ENCODE measurements at places on chromosomes 6 and 20.

DNA sequence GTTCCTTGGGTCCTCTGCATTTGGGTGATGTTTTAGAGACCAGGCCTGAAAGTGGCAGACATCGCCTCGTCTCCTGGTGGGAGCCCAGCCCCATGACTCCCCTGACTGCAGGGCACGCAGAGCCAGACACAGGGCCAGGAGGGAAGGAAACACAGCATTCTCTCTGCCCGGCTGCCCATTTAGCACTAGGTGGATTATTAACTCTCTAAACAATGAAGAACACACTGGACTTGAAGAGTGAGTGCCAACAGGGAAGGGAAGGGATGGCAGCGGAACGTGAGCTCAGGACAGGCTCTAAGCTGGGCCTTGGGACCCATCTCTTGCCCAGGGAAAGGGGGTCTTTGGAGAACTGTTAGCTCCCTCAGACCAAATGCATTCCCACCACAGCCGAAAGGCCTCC is 80.4 kb downstream of the TBXT start:
- no peak for DNase-seq

- DNase-seq: no peak
Measured at GRCh38 chr6:34514593-34515472, 41.3 kb downstream of the SPDEF start.

GRCh38 chr6:3798055-3798919 is 46.8 kb upstream of the PXDC1 start:
- no peak for DNase-seq

DNA sequence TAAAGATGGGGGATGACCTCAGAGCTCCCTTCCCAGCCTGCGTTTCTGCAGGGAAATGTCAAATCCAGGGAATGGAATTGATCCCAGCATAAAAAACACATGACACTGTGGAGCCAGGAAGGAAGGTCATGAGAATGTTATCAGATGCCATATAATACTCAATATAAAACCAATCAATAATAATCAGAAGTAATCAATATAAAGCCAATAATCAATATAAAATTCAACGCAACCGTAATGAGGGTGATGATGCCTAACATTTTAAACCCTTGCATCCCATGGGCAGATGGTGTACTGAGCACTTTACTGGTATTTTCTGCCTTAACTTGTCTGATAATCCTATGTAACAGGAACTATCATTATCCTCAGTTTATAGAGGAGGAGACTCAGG is 30.1 kb upstream of the SULF2 start:
- no peak for DNase-seq

GRCh38 chr6:14309516-14309915 is 191.9 kb downstream of the CD83 start:
- DNase-seq: no peak

DNA sequence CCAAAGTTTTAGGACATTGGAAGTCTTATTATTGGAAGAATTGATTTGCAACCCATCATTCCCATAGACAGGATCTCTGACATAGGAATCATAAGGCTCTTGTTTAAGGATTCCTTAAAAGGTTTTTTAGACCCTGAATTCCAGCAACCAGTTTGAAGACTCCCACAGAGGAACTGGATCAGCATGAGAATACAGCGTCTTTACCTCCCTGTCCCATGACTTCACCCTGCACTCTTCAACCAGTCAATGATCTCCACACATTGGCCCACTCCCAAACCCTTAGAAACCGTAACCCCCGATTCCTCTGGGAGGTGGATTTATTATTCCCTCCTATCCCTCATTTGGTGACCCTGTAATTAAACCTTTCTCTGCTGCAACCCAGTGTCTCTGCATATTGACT is 150.7 kb upstream of the PLCB4 start:
- no peak for DNase-seq

- DNase-seq: peak; percentile 16
Measured at GRCh38 chr6:127582777-127583462, 5.9 kb downstream of the C6orf58 start.

DNA sequence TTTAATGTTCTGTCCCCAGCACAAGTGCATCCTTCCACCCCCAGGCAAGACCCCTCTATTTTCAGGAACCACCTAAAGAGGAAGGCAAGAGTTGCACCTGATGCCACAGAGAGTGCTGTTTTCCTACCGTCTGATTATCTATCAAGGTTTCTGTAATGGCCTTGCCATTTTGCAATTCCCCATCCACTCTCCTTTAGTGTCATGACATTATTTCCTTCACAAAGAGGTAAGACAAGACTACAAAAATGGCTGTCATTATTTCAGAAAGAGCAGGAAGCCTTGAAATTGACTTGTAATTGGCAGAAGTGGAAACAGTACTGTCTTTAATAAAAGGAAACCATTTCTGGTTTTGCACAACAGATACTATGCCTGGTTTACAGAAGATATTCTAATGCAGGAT is 426.7 kb downstream of the PTPRT start:
- no peak for DNase-seq

DNA sequence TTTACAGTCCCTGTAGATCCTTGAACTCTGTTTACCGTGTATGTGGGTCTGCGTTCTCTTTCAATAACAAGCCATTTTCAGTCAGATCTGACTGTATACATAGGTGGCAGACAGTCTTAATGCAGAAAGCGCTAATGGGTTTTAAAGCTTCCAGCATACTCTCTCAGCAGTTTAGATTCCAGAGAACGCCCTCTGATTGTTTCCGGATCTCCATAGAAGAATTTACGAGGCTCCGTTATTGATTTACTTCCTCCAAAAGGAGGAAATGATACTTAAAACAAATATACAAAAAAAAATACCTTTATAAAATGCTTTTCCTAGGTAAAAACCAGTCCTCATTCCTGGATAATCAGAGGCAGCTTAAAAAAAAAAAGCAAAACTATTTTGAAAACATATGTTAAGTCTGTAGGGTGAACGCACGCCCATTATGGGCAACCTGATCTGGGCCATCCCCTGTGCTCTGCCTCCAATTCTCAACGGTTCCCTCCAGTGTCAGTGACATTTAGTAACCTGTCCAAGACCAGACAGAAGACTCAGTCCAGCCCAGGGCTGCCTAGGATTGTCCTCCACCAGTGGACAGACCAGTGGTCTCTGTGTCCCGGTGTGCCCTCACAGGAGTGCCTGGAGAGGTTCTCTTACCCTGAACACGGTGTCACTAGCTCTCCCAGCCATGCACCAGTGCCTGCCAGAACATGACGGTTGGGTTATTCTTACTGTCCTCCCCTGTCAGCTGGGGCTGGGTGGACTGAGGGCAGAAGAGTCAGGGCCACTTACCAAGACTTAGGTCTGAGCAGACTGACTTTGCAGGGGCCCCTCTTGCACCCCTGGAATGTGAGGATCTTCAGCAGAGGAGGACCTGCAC is 217.3 kb downstream of the ARID1B start:
- no peak for DNase-seq

- DNase-seq: no peak
Measured at GRCh38 chr6:119278625-119279024, 70.9 kb downstream of the MAN1A1 start.

- DNase-seq: no peak
Measured at GRCh38 chr6:138509371-138509770, 10.1 kb upstream of the NHSL1 start.

GRCh38 chr20:61220131-61220530 is 31.9 kb upstream of the CDH4 start:
- DNase-seq: no peak

- DNase-seq: peak; percentile 7
Measured at GRCh38 chr6:110664933-110665332, 150.3 kb downstream of the CDK19 start.

- no peak for DNase-seq
Measured at GRCh38 chr6:98067375-98067774, 767.0 kb upstream of the POU3F2 start.

DNA sequence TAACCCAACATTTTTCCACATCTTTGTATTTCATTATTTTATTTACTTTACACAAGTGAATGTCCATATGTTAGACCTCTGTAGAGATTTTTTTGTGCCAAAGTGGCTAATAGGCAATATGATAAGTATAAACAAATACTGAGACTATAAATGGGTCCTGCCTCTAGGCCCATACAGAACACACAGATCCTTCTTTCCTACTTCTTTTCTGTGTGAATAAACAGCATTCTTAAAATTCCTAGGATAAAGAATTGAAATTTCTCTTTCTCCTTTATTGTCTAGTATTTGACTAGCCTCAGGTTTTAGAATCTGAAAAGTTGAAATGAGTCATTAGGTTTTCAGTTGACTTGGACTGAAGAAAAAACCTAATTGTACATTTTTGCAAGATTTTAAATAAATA is 46.3 kb upstream of the HS3ST5 start:
- DNase-seq: no peak

Measured in AG04449 (cell line).